Pancreas (tissue), 10 donors: ENCODE measurements at places on chromosomes 3 and 15. TPM values are rescaled to one million over a fixed set of nuclear protein-coding genes. Genes with fewer than 3 reads are reported as not detected.

DNA sequence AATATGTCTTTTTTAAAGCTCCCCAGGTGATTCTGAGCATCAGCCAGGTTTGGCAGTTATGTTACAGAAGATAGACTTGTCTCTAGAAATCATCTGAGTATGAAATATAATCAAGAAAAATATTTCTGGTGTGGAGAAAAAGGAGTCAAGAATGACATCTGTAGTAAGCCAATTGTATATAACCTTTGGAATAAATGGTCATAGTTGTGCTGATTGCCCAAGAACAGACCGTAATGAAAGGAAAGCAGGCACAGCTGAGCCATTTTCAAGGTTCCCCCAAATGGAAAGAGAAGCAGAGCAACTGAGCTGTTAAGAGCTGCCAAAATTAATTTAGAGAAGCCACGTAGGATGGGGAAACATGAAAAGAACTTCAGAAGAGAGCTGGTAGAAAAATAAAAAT lies 26.6 kb downstream of the GOLM2 start:
- no peak for DNase-seq

DNA sequence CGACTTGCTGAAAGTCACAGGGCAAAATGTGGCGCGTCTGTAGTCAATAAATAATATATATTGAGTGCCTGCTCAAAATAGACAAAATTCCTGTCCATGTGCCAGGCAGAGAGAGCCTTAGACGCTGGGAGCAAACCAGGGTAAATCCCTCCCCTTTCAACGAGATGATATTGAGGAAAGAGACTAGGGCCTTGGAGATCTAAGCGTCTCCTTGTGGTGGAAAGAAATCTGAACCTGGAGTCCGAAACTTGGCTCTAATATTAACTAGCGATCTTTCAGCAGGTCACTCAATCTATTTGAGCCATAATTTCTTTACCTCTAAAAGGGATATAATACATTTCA lies 348 bp upstream of the DPP8 start:
- DNase-seq, result no peak

DNA sequence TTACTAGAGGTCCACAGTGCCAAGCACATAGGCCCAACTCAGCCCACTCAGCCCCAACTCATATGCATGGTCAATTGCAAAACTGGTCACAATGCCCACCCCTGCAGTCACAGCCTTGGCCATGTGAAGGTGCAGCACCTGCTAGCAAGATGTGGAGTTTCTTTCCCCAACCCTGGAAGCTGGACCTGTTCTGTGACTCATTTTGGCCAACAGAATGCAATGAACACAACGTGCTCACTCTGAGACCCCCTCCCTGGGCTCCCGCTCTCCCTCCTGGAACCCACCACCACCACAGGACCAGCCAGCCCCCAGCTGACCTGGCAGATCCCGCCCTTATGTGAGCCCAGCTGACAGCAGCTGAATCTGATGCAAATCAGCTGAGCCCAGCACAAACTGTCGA lies 34.4 kb downstream of the ALDH1L1 start:
- no peak for DNase-seq

LMAN1L gene
- not detected for total RNA-seq

SLC51A gene
- not detected for total RNA-seq

TSEN2 gene
- total RNA-seq, result 12.5 TPM
